ENCODE measurements at places on chromosomes 4 and X. TPM values are rescaled to one million over a fixed set of nuclear protein-coding genes. Genes with fewer than 3 reads are reported as not detected.

ARAF gene
- total RNA-seq: 55.0 TPM

EFHC2 gene
- 0.24 TPM for total RNA-seq

ZXDA gene
- 1.8 TPM for total RNA-seq

TMEM165 gene
- 54.9 TPM for total RNA-seq

MAGEB17 gene
- total RNA-seq: not detected

TRO gene
- total RNA-seq: 0.65 TPM

HSFX2 gene
- 0.18 TPM for total RNA-seq

POU3F4 gene
- total RNA-seq: not detected

CXCL6 gene
- not detected for total RNA-seq

MEPE gene
- not detected for total RNA-seq

CHRNA9 gene
- total RNA-seq: 0.98 TPM

IL15 gene
- 15.6 TPM for total RNA-seq

ENPP6 gene
- total RNA-seq: not detected
